ENCODE measurements at places on chromosomes 5 and 9.

GRCh38 chr5:6328173-6328572 is 50.2 kb downstream of the MED10 start:
- no peak for DNase-seq

DNA sequence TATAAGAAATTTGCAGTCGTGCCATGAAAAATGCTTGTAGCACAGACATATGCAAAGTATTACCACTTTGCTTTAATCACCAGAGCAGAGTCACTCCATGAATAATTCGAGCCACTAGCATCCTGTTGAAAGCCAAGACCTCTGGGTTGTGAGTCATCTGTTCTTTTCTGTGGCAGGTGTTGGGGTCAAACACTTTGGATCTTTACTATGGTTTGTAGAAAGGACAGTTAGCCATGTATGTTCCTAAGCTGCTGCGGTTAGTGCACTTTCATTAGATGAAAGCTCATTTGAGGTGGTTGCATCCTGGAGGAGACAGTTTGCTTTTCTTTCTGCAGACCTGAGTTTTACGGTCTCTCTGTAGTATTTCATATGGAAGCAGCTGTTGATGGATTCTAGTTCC is 223.7 kb downstream of the DMRT2 start:
- DNase-seq, result no peak

GRCh38 chr5:59264639-59265245 is 628.8 kb downstream of the PDE4D start:
- DNase-seq, result no peak

DNA sequence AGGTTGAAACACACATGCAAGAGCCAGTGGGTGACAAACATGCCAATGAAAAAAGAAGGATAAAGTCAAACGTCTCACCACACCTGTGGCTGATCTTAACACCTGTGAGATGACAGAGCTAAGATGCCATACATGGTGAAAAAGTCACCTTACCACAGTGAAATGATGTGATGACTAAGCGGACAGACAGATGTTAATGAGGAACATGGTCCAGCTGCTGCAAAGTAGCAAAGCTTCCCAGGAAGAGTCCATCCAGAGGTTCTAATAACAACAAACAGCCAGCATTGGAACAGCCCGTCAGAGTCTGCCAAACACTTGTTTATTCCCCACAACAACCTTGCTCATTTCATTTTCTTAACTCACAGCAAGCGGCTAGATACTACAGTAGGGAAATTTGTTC is 1.9 kb downstream of the KIAA1191 start:
- DNase-seq, result no peak

DNA sequence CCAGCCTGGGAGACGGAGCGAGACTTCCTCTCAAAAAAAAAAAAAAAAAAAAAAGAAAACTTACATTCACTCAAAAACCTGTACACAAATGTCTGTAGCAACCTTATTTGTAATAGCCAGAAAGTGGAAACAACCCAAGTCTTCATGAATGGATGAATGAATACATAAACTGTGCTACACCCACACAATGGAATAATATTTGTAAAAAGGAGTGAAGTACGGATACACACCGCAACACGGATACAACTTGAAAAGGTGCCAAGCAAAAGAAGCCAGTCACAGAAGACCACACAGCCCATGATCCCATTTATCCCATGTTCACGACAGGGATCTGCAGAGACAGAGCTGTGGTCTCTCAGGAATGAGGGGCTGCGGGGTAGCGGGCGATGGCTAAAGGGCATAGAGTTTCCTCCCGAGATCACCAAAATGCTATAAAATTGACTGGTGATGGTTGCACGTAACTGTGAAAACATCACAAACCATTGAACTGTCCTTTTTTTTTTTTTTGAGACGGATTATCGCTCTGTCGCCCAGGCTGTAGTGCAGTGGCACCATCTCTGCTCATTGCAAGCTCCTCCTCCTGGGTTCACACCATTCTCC is 76.2 kb upstream of the COL5A1 start:
- no peak for DNase-seq

Measured in cortex of kidney (tissue), 1 donor.